ENCODE measurements at places on chromosomes 12 and 14. TPM values are rescaled to one million over a fixed set of nuclear protein-coding genes. Genes with fewer than 3 reads are reported as not detected.

The ZFHX2 gene
- total RNA-seq = 0.83 TPM

The AQP6 gene
- 0.20 TPM for total RNA-seq

The GARIN6 gene
- not detected for total RNA-seq

The CCDC88C gene
- total RNA-seq = 0.10 TPM

The CEBPE gene
- not detected for total RNA-seq

The MYF5 gene
- not detected for total RNA-seq

The MIPOL1 gene
- 16.3 TPM for total RNA-seq

The TAS2R30 gene
- total RNA-seq = 7.5 TPM

The GNB3 gene
- total RNA-seq = 2.0 TPM

The TPPP2 gene
- total RNA-seq = not detected

The ITGA5 gene
- total RNA-seq = 589 TPM

The TRPV4 gene
- total RNA-seq = 1.4 TPM

The TRAFD1 gene
- total RNA-seq = 30.0 TPM

The KRT2 gene
- not detected for total RNA-seq

The PLA2G1B gene
- not detected for total RNA-seq

The STON2 gene
- 0.85 TPM for total RNA-seq

The ARL6IP4 gene
- 98.4 TPM for total RNA-seq

The REC8 gene
- total RNA-seq = 1.2 TPM

The TEX52 gene
- total RNA-seq = not detected

The SCAF11 gene
- total RNA-seq = 48.3 TPM

The SYCP3 gene
- total RNA-seq = 0.33 TPM

The CATSPERB gene
- not detected for total RNA-seq

The PGF gene
- 27.8 TPM for total RNA-seq

The PTHLH gene
- 1.6 TPM for total RNA-seq

The KRT73 gene
- total RNA-seq = not detected

The FAM90A1 gene
- 0.13 TPM for total RNA-seq
